Activated CD4-positive, alpha-beta T cell treated with anti-CD3 and anti-CD28 coated beads, Interleukin-2, amount 10 ng/mL, durations not matched to agents 7 days and 5 days (primary cell): ENCODE measurements at places on chromosomes 11 and 22.
A peak's percentile ranks its signal among the peaks of the same experiment; 100 is the strongest.

- no peaks in the 10 kb centered on the region for H3K36me3 ChIP-seq
- no peak overlapping the region for H3K27ac ChIP-seq
- no peaks in the 10 kb centered on the region for H3K27me3 ChIP-seq
Measured at GRCh38 chr11:9754010-9754471, 90.2 kb downstream of the SWAP70 start.

- peaks cover 38% of the 10 kb centered on the region for H3K4me1 ChIP-seq
- no peak overlapping the region for H3K4me3 ChIP-seq
- H3K27ac ChIP-seq = peak overlapping the region; percentile 36
- no peaks in the 10 kb centered on the region for H3K27me3 ChIP-seq
Measured at GRCh38 chr11:102367364-102367763, 20.4 kb downstream of the BIRC2 start.

- DNase-seq = peak; percentile 3
- H3K36me3 ChIP-seq = no peaks in the 10 kb centered on the region
- H3K27me3 ChIP-seq = peaks cover 11% of the 10 kb centered on the region
- peaks cover 37% of the 10 kb centered on the region for H3K4me1 ChIP-seq
- no peak overlapping the region for H3K27ac ChIP-seq
Measured at GRCh38 chr11:76801225-76801624, 18.1 kb downstream of the TSKU start.

DNA sequence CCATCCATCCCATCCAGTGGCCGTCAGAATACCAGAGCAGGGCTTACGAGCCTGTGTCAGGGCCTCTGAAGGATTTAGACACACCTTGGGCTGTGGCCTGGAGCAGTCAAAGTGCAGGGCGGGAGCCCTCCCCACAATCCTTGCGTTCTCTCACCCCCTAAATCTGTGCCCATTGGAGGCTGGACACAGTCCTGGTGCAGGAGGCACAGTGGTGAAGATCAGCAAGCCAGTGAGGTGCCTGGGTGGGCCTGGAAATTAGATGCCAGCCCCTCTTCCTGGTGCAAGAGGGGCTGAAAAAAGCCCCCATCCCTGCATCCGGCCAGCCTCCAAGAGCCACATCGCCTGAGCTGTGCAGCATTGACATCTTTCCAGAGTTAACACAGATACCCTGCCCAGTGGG lies 1045.8 kb downstream of the TBC1D22A start:
- no peaks in the 10 kb centered on the region for H3K4me1 ChIP-seq
- no peak for DNase-seq
- no peaks in the 10 kb centered on the region for H3K27me3 ChIP-seq
- no peak overlapping the region for H3K4me3 ChIP-seq

DNA sequence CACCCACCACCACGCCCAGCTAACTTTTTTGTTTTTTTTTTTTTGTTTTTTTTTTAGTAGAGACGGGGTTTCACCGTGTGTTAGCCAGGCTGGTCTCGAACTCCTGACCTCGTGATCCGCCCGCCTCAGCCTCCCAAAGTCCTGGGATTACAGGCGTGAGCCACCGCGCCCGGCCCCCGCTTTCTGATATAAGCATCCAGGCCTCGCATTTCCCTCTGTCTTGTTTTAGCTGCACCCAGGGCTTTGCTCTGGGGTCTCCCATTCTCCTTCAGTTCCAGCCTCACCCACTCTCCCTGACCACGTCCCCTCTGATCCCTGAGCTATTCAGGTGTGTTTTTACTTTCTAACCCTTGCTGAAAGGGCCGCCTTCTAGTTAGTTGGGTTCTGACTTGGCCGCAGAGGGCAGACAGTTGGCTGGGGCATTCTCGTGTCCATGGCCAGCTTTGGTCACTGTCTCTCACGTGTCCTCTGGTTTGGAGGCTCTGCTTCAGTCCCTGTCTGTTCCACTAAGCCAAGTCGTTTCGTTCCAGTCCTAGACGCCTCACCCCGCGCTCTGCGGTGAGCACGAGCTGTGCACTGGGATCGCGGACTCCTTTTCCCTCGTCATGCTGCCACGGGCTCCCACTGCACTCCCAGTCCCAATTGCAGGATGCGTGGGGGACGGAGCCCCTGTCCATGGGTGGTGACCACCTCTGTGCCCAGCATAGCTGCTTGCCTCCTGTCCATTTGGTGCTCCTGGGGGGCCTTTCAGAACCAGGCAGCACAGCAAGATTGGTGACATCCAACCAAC lies 6.0 kb upstream of the TNNT3 start:
- peaks cover 10% of the 10 kb centered on the region for H3K4me1 ChIP-seq
- H3K4me3 ChIP-seq = no peak overlapping the region
- peak overlapping the region; percentile 5 for H3K27ac ChIP-seq
- H3K27me3 ChIP-seq = peaks cover 9% of the 10 kb centered on the region
- no peak for DNase-seq

GRCh38 chr11:131468565-131468964 lies 98.2 kb downstream of the NTM start:
- no peak for DNase-seq
- no peak overlapping the region for H3K4me3 ChIP-seq
- H3K4me1 ChIP-seq = no peaks in the 10 kb centered on the region
- no peak overlapping the region for H3K27ac ChIP-seq

DNA sequence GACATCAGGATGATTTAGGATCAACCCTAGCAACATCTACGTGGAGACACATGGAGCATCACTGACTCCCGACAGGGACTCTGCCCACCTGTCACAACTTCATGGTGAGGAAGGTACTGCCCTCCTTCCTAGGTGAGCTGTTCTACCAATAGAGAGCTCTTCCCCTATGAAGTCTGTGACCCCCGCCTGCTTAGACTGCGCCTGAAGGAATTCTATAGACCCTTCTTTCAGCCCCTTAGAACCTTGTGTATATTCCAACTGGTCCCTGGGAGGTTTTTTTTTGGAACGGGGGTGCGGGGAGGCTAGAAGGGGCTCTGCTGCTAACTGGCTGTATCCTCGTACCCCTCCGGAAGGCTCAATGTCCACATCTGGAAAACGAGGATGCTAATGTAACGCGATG lies 566 bp downstream of the INTS4 start:
- peaks cover 28% of the 10 kb centered on the region for H3K4me1 ChIP-seq
- no peaks in the 10 kb centered on the region for H3K27me3 ChIP-seq
- peak overlapping the region; percentile 92 for H3K4me3 ChIP-seq
- DNase-seq = peak; percentile 11
- no peaks in the 10 kb centered on the region for H3K36me3 ChIP-seq

DNA sequence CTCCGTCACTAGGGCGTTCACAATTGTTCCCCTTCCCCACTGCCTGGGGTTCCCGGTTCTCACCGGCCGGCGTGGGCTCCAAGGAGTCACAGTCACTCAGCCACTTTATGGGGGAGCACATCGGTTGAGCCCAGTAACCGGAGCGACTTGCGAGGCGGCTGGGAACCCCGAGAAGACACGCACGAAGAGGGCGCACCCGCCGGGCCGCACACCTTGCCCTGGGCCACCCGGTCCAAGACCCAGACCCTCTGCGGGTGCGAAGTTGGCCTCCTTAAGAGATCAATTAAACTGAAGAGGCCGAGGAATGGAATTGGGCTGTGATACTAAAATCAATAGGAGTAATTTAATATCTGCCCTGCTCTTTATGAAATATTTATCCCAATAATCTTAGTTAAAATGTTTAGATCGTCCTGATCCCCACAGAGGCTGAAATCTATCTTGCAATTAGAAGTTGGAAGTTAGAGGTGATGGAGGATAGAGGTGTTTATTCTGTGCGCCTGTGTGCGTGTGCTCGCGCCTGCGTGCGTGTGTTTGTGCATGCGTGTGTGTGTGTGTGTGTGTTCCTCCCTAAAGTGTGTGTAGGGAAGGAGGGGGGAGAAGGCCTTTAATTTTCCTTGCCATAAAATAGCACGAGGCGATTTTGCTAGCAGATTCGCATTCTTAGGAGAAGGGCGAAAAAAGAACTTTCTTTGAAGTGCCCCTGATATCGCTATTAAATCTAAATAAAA lies 954 bp upstream of the MN1 start:
- peaks cover 7% of the 10 kb centered on the region for H3K4me1 ChIP-seq
- H3K27me3 ChIP-seq = peaks cover 27% of the 10 kb centered on the region
- no peaks in the 10 kb centered on the region for H3K36me3 ChIP-seq
- no peak overlapping the region for H3K27ac ChIP-seq

DNA sequence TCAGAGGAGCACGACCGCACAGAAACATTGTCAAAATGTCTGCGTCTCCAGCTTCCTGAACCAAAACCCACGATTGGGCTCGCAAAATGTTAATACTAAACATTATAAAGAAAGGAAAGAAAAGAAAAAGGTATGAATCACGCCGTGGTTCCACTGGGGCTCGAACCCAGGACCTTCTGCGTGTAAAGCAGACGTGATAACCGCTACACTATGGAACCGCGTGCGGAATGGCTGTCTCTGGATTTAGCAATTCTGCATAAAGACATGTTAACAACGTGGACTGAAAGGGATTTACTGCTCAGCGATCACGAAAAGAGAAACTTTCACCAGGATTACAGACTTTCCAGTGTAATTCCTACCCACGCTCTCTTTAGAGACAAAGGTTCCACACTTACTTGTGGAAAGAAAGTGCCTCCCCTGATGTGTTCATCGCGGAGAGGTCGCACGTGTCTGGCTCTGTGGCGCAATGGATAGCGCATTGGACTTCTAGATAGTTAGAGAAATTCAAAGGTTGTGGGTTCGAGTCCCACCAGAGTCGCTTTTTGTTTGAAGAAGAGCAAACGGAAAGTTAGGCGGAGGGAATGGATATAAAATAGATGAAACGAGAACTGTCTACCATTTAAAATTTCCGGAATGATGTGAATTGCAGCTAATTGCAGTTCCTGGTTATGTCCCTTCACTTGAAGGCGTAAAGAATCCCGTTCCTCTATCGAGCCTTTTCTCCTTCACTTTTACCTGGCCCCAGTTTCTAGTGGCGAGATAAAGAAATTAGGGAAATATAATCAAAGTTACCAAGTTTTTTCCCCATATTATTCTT lies 39.7 kb downstream of the OR4D9 start:
- no peaks in the 10 kb centered on the region for H3K36me3 ChIP-seq
- H3K27ac ChIP-seq = peak overlapping the region; percentile 93
- peaks cover 12% of the 10 kb centered on the region for H3K27me3 ChIP-seq
- peak; percentile 80 for DNase-seq
- H3K4me3 ChIP-seq = peak overlapping the region; percentile 83

- peak overlapping the region; percentile 82 for H3K27ac ChIP-seq
- H3K36me3 ChIP-seq = peaks cover 78% of the 10 kb centered on the region
- DNase-seq = peak; percentile 76
- H3K27me3 ChIP-seq = no peaks in the 10 kb centered on the region
Measured at GRCh38 chr11:128757235-128757711, 63.4 kb downstream of the FLI1 start.

DNA sequence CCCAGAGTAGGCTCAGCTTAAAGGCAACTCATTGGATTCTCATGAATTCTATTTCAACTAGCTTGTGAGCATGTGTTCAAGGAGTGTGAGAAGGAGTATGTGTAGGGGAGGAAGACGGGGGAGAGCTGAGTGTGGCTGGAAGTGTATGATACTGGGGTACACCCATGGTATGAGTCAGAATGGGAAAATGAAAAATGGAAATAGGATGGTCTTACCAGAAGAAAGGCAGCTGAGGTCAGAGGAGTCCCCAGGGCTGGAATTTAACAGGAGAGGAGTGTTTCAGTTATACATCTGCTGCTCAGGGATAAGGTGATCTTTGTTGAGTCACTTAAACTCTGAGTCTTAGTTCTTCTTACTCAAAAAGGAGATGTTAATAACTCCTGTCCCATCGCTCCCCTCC lies 6.7 kb upstream of the ADAMTS15 start:
- H3K36me3 ChIP-seq = peaks cover 4% of the 10 kb centered on the region
- peaks cover 25% of the 10 kb centered on the region for H3K4me1 ChIP-seq
- no peak for DNase-seq
- H3K27ac ChIP-seq = no peak overlapping the region
- peaks cover 17% of the 10 kb centered on the region for H3K27me3 ChIP-seq
- H3K4me3 ChIP-seq = no peak overlapping the region

DNA sequence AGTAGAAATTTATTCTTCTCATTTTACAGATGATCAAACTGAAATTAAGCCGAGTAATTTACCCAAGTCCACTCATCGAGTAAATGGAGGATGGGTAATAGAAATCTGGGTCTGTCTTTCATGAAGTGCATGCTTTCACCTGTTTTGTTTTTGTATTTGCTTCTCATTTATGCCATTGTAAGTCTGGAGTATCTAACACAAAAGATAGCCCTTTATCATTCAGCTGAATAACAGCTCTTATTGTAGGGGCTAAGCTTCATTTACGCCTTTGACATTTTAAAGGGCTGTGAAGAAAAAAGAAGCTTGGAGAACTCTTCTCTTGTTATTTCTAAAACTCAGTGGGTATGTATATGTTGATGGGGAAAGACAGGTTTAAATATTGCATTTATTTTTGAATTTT lies 1196.2 kb upstream of the TENM4 start:
- no peaks in the 10 kb centered on the region for H3K4me1 ChIP-seq
- H3K27me3 ChIP-seq = no peaks in the 10 kb centered on the region
- no peak overlapping the region for H3K4me3 ChIP-seq

GRCh38 chr11:66557733-66558326 lies 10.6 kb downstream of the CTSF start:
- peaks cover 7% of the 10 kb centered on the region for H3K27me3 ChIP-seq
- no peak overlapping the region for H3K27ac ChIP-seq
- DNase-seq = no peak
- peaks cover 4% of the 10 kb centered on the region for H3K4me1 ChIP-seq
- H3K36me3 ChIP-seq = no peaks in the 10 kb centered on the region

GRCh38 chr11:117528097-117528721 lies 200.6 kb downstream of the CEP164 start:
- H3K4me3 ChIP-seq = no peak overlapping the region
- peaks cover 2% of the 10 kb centered on the region for H3K4me1 ChIP-seq
- H3K27ac ChIP-seq = no peak overlapping the region
- no peaks in the 10 kb centered on the region for H3K36me3 ChIP-seq

- no peak overlapping the region for H3K27ac ChIP-seq
- H3K4me3 ChIP-seq = no peak overlapping the region
- no peaks in the 10 kb centered on the region for H3K4me1 ChIP-seq
- peaks cover 86% of the 10 kb centered on the region for H3K36me3 ChIP-seq
Measured at GRCh38 chr11:121615501-121615900, 162.7 kb upstream of the SORL1-AS1 start.

DNA sequence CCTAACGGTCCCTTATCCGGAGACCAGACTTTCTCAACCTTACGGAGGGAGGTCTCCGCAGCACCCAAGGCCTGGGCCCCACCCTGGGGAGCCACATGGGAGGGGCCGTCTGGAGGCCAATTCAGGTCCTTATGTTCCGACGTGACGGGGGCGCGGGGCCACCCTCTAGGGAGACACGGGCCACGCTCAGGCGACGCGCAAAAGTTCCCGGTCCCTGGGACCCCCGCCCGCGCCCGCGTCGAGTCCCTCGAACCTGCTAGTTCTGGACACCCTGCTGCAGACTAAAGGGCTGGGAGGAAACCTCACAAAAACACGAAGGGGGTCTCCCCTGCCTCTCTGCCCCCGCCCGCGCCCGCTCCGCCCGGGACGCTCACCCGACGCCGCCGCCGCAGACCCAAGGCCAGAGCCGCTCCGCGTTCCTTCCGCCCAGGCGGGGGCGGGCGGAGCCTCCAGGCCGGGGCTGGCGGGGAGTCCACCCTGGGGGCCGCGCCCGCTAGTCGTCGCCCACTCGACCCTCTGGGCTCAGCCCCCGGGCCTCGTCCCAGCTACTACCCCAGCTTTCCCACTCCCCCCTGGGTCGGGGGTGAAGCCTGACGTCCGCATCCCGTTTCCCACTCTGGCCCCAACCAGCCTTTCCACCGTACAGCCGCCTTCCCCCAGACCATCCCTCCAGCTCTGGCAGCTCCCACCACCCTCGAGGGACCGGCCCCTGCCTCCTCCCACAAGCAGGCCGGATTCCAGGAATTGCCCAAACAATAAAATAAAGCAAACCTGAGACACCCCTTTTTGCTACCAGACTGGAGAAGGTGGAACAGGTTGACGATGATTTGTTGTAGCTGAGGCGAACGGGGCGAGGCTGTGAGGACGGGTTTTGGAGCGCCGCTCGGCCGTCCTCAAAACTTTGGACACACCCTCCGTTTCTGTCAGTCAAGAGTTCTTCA lies 2.7 kb downstream of the RNH1 start:
- H3K36me3 ChIP-seq = peaks cover 10% of the 10 kb centered on the region
- no peak for DNase-seq
- peak overlapping the region; percentile 98 for H3K27ac ChIP-seq
- peaks cover 29% of the 10 kb centered on the region for H3K4me1 ChIP-seq
- H3K4me3 ChIP-seq = peak overlapping the region; percentile 95
